ACHN (cell line): ENCODE measurements at places on chromosomes 11 and 22.

DNA sequence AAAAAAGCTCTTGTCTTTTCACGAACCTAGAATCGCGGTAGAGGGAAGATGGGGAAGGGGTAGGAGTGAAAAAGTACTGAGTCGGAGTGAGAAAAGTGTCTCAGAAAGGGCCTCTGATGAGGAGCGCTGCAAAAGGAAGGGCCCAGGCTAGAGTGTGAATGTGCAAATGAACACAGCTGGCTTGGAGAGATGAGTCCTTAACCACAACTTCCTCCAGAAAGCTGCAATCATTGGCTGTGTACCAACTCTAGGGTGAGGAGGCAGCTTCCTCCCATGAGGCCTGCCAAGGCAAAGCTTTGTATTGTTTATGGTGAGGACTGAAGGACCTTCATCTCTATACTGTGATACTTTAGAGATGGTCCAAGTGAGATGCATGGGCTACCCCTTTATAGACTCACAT, 566.9 kb upstream of the ANO5 start:
- peak; percentile 35 for DNase-seq

- no peak for DNase-seq
These were observed 351.8 kb downstream of the BUD13 start for GRCh38 chr11:116420770-116421528.

DNA sequence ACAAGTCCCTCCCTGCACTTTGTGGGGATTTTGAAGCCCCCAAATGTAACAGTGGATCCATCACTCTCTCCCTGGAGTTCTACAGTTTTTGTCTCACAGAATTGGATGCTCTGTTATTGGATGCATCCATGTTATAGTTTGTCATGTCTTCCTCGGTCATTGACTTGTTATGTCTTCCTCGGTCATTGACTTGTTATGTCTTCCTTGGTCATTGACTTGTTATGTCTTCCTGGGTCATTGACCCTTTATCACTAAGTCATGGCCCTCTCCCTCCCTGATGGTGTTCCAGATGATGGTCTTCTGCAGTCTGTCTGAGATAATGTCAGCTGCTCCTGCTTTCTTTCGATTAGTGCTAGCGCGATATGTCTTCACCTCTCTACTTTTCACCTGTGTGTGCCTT, 981.5 kb downstream of the BRD1 start:
- DNase-seq: no peak

DNA sequence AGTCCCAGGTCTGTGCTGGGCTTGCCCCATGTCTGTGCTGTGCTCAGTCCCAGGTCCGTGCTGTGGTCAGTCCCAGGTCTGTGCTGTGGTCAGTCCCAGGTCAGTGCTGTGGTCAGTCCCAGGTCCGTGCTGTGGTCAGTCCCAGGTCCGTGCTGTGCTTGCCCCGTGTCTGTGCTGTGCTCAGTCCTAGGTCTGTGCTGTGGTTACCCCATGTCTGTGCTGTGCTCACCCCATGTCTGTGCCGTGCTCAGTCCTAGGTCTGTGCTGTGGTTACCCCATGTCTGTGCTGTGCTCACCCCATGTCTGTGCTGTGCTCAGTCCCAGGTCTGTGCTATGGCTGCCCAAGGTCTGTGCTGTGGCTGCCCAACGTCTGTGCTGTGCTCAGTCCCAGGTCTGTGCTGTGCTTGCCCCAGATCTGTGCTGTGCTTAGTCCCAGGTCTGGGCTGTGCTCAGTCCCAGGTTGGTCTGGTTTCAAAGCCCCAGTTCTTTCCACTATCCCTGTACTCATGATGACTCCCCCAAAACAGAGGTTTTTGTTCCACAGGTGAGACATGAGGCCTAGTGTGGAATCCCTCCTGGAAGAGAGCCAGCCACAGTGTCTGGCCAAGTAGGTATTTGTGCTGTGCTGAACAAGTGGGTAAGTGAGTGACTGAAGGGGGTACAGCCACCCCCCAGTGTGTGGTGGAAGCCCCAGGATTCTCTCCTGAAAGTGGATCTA, 34.8 kb downstream of the IRAG1 start:
- no peak for DNase-seq

- peak; percentile 56 for DNase-seq
These were observed 230.4 kb downstream of the ST3GAL4 start for GRCh38 chr11:126585774-126586491.

- DNase-seq: no peak
These were observed 61.3 kb upstream of the BARX2 start for GRCh38 chr11:129314371-129314770.

DNA sequence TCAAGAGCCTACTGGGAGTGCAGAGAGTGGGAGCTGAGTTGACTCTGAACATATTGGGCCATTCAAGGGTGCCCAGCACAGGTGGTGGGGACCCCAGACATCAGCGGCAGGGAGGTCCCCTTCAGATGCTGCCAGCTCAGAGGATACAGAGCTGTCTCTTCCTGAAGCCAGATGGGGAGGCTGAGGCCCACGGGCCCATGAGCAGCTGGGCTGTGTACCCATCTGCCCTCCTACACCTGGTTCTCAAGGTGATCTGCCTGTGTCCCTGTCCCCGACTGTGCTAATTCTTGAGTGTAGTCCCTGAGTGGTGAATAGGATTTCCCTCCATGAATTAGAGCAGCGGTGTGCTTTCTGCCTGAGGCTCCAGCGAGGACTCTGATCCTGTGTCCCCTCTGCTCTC, 76.3 kb downstream of the MICAL2 start:
- no peak for DNase-seq

DNA sequence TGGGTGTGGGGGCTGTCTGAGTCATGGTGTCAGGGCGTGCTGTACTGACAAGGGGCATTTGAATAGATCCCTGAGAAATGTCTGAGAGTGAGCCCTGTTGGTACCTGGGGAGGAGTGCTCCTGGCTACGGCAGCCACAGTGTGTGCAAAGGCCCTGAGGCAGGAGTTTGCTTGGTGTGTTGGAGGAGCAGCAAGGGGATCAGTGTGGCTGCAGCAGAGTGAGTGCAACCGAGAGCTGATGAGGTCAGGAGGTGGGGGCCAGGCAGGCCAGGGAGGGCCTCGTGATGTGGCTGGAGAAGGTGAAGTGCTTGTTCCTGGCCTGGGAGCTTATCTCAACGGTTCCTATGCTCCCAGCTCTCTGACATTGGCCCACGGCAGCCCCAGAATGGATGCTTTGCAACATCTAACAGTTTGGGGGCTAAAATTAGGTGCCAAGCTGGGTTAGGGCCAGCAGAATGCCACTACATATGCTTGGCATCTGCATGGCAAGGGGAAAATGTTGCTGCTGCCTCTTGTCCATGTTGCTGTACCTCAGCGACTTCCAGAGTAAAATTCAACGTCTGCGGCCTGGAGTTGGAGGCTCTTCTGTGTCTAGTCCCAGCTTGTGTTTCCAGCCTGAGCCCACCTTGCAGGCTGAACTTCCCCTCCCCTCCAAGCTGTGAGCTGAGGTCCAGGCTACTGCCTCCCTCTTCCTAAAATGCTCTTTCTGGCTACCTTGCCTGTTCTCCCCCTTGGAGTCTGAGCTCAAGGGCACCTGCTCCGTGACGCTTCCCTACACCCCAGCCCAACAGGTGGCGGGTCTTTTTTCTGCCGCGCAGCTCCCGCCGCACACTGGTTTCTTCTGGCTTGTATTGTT, 48.2 kb upstream of the MYEOV start:
- DNase-seq: no peak

DNA sequence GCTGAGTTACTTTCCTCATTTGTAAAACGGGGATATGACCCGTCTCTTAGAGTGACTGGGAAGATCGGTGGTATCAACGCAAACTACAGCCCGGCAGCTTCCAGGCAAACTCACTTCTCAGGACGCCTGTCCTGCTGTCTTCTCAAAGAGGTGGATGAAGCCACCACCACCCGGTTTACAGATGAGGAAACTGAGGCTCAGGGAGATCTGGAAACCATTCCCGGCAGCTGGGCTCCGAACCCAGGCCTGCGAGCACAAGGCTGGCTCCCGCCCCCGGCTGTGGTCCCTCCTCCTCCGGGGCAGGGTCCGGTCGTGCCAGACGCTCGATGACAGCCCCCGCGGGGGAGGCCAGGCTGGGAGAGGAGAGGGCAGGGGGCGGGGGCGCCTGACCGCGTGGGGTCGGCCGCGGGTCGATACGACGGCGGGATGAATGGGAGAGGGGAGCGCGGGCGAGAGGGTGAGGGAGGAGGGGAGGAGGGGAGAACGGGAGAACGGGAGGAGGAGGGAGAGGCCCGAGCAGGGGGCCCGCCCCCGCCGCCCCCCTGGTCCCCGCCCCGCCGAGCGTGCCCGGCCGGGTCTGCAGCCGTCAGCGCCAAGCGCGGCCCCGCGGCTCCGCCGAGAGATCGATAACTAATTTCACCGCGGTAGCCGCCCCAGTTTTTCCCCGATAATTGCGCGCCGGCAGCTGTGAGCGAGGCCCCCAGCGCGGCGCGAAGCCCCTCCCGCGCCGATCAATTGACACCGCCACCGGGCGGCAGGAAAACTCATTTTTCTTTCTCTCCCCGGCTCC, 14.0 kb downstream of the IGLL1 start:
- DNase-seq: no peak
